ENCODE measurements at places on chromosomes 3 and 15.
A peak's percentile ranks its signal among the peaks of the same experiment; 100 is the strongest.

- DNase-seq = peak; percentile 85
These were observed 58.1 kb downstream of the SLC6A6 start for GRCh38 chr3:14460342-14461005.

GRCh38 chr3:45681221-45681620 is 8.0 kb upstream of the SACM1L start:
- DNase-seq = no peak

GRCh38 chr3:177071496-177072156 is 125.7 kb downstream of the TBL1XR1 start:
- no peak for DNase-seq

DNA sequence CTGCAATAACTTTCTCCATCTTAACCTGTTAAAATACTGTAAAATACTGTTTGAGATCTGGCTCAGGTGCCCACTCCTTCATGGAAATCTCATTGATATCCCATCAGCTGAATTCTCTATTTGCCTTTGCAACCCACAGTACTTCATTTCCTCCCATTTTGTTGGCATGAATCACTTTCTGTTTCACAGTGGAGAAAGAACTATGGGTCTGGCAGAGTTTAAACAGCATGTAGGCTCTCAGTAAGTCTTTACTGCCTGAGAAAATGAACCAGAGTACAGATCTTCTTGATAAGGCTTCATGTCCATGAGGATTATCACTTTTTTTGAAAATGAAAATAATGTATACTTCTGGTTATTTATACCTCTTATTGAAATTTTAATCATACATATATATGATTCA is 245.9 kb downstream of the NAALADL2 start:
- DNase-seq = peak; percentile 28

- no peak for DNase-seq
These were observed 84.7 kb downstream of the MYO9A start for GRCh38 chr15:72033285-72033684.

GRCh38 chr15:101051291-101052030 is 132.3 kb downstream of the LRRK1 start:
- DNase-seq = no peak

- DNase-seq = no peak
These were observed 4.3 kb upstream of the SLCO3A1 start for GRCh38 chr15:91849180-91849579.

DNA sequence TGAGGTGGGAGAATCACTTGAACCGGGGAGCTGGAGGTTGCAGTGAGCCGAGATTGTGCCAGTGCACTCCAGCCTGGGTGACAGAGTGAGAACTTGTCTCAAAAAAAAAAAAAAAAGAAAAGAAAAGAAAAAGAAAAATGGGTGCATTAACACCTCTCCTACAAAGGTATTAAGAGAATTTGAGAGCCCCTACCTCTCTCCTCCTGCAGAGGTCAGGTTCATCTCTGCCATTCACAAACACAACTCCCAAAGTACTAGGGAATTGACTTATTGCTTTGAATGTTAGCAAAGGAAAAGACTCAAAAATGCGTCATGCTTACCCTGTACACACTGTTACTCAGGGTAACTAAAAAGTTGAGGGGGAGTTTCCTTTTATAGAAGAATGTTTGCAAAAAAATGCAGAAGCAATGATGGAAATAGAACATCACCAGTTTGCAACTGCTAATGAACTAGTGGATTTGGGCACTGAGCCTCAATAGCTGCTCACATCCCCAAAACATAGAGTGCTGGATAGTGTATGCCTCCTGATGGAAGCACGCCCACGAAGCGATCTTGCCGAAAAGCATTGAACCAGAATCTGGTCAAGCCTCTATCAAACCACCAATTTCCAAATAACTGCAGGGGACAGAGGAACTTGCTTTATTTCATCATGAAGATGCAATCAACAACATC is 15.5 kb upstream of the LYZL4 start:
- no peak for DNase-seq
